ENCODE measurements at places on chromosomes 16 and 17. TPM values are rescaled to one million over a fixed set of nuclear protein-coding genes. Genes with fewer than 3 reads are reported as not detected.

KRT13 gene
- 3.7 TPM for total RNA-seq

SNX20 gene
- total RNA-seq, result 3.5 TPM

CEP112 gene
- total RNA-seq, result 4.9 TPM

NPIPA2 gene
- total RNA-seq, result 0.75 TPM

KCNG4 gene
- total RNA-seq, result not detected

- H3K4me1 ChIP-seq, result peaks cover 3% of the 10 kb centered on the region
- H3K27ac ChIP-seq, result no peak overlapping the region
- no peaks in the 10 kb centered on the region for H3K36me3 ChIP-seq
Measured at GRCh38 chr17:19464031-19465026, 53.3 kb downstream of the RNF112 start.

DNA sequence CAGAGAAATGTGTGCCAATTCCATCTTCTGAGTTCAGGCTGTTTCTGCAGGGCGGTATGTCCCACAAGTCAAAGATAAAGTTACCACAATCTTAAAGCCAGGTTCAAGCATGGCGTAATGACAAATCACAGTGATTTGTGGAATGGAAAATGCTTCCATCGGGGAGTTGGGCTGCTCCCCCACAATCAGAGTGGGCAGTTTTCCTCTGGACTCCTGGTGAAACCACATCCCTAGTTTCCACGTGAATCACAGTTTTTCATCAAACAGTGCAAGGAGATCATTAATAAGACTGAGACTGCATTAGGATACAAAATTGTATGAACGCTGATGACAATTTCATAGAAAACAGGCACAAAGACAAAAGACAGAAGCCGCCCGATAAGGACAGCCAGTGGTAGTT, 3.6 kb downstream of the LITAF start:
- peak overlapping the region; percentile 13 for H3K27ac ChIP-seq
- H3K27me3 ChIP-seq, result no peaks in the 10 kb centered on the region
- DNase-seq, result no peak
- H3K36me3 ChIP-seq, result no peaks in the 10 kb centered on the region

DNA sequence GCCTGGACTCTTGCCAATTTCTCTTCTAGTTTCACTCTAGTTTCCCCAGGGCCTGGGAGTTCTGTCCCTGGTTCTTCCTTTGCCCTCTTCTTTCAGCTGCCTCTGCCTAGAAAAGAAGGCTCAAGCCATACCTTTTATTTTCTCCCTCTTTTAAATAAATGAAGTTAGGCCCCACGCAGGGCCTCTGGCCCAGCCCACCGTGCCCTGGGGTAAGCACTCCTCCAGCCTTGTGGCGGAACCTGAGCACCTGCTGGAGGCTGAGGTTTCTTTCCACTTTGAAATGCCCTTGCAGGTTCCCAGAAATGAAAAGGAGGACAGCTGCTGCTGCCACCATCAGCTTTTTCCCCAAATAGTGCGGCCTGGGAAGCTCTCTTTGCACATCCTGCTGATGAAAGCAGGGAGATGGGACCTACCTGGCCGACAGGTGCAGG, 139.4 kb downstream of the CCDC182 start:
- H3K4me1 ChIP-seq, result no peaks in the 10 kb centered on the region
- H3K27me3 ChIP-seq, result no peaks in the 10 kb centered on the region

- no peak overlapping the region for H3K4me3 ChIP-seq
- no peaks in the 10 kb centered on the region for H3K27me3 ChIP-seq
- no peak for DNase-seq
Measured at GRCh38 chr17:14792746-14793145, 472.4 kb downstream of the PMP22 start.

DNA sequence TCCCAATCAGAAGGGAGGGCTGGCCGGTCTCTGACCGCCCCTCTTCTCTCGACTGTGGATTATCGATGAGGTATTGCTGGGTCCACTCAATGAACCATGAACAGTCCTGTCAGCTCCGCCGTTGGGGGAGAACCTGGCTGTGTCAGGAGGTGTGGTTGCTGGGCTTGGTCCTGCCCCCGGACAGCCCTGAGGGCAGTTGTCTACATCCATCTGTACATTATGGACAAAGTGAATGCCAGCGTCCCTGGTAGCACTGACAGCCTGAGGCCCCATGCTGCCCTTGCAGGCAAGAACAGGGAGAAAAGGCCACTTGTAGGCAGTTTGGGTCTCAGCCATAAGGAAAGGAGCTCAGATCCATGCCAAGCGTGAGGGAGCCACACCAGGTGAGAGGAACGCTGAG, 38.9 kb downstream of the ST3GAL2 start:
- no peak for DNase-seq
- H3K27ac ChIP-seq, result no peak overlapping the region
- no peaks in the 10 kb centered on the region for H3K4me1 ChIP-seq

DNA sequence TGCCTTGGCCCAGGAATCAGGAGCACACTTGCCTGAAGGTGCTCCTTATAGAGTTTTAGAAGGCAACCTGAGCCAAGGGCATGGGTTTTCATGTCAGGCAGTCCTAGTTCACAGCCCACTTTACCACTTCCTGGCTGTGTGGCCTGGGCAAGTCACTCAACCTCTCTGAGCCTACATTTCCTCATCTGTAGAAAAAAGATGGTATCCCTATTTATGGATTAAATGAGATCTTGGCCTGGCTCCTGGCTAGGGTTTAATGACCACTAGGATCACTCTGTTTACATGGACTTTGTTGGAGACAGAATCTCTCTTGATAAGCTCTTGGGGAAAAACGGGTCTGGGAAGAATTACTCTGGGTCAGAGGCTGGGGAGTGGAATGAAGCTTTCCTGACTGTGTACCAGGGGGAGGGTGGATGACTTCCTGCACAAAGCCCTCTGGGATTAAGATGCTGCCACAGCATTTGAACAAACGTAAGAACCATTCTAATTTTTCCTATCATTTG, 2.3 kb downstream of the MT2A start:
- no peak for DNase-seq
- H3K27ac ChIP-seq, result peak overlapping the region; percentile 98
- no peaks in the 10 kb centered on the region for H3K27me3 ChIP-seq
- H3K4me1 ChIP-seq, result peaks cover 5% of the 10 kb centered on the region

DNA sequence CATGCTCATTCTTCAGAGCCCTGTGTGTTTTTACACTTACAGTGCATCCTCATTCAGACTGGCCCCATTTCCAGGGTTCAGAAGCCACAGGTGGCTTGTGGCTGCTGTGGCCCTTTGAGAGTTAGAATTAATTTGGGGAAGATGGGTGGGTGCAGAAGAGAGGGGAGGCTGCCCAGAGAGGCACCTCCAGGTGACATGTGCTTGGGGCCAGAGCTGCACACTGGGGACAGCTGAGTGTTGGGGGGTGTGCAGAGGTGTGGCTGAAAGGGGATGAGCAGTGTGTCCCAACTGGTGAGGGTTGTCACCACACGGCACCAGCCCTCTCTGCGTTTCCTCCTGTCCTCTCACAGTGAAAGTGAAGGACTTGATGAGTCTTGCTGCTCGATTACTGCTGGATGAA, 6.9 kb upstream of the EIF1 start:
- no peaks in the 10 kb centered on the region for H3K27me3 ChIP-seq
- H3K4me1 ChIP-seq, result no peaks in the 10 kb centered on the region
- no peak overlapping the region for H3K4me3 ChIP-seq
- no peak overlapping the region for H3K27ac ChIP-seq
- DNase-seq, result no peak

DNA sequence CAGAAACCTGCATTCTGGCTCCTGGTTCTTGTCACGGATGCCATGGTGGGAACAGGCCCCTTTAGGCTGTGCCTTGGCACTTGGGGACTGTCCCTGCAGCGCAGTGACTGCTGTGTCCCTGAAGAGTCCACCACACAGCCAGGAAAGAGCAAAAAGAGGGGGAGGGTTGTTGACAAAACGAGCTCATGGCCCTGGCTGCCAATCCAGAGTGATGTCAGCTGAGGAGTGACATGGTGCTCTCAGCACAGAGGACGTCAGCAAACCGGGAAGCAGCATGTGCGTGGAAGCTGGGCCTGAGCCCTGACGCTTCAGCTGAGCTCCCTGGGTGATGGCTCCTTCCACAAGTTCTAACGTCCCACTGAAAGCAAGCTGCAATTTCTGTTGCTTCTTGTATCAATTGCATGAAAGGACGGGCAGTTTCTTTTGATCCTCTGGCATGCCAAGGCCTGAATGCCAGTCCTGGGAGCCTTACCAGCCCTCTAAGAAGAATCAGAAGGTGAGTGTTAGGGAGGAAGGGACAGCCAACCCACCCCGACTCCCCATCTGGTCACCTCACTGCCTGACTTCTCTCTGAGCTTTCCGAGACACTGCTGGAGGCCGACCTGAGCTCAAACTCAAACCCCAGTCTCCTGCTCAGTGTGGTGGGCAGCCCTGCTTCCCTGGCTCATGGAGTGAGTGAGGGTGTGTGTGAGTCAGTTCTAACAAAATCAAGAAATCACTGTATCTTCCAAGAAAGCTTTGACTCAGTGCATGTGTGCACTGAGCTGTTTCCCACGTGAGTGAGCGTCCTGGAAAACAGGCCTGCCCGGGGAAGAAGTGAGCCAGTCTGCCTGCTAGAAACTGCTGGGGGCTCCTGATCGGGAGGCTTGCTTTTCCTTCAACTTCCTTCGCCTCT, 14.7 kb upstream of the WNT3 start:
- H3K36me3 ChIP-seq, result no peaks in the 10 kb centered on the region
- DNase-seq, result no peak
- no peak overlapping the region for H3K27ac ChIP-seq
- no peaks in the 10 kb centered on the region for H3K4me1 ChIP-seq
- no peaks in the 10 kb centered on the region for H3K27me3 ChIP-seq
- no peak overlapping the region for H3K4me3 ChIP-seq

DNA sequence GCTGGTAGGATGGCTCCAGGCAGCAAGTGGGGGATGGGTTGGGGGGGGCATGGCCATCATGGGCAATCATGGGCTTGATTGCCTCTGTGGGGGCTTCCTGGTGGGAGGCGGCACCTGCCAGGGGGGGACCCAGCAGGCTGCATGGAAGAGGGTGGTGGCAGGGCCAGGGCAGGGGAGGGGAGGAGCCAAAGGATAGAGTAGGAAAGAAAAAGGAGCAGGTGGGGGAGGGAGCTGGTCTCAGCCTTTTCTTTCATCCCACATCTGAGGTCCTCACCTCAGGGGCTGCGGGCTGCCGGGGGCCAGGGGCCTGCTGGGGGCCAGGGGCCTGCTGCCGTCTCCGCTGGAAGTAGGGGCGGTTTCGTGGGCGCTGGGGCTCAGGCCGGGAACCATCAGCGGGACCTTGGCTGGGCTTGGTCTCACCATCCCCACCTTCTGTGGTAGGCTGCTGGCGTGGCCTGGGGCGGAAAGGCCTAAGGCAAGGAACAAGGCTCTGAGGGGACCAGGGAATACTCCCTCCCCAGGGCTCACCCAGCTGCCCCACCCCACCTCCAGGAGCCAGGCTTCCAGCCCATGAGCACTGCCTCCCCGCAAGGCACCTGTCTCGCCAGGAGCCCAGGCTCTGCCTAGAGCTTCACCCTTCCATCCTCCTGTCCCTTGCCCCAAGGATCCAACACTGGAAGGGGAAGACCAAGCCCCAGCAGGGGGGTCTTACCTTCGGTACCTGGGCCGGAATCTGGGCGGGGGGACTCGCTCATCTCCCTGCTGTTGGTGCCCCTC, 5.0 kb downstream of the YBX2 start:
- H3K27ac ChIP-seq, result no peak overlapping the region
- no peaks in the 10 kb centered on the region for H3K27me3 ChIP-seq
- H3K36me3 ChIP-seq, result no peaks in the 10 kb centered on the region
- peaks cover 8% of the 10 kb centered on the region for H3K4me1 ChIP-seq
- H3K4me3 ChIP-seq, result no peak overlapping the region

DNA sequence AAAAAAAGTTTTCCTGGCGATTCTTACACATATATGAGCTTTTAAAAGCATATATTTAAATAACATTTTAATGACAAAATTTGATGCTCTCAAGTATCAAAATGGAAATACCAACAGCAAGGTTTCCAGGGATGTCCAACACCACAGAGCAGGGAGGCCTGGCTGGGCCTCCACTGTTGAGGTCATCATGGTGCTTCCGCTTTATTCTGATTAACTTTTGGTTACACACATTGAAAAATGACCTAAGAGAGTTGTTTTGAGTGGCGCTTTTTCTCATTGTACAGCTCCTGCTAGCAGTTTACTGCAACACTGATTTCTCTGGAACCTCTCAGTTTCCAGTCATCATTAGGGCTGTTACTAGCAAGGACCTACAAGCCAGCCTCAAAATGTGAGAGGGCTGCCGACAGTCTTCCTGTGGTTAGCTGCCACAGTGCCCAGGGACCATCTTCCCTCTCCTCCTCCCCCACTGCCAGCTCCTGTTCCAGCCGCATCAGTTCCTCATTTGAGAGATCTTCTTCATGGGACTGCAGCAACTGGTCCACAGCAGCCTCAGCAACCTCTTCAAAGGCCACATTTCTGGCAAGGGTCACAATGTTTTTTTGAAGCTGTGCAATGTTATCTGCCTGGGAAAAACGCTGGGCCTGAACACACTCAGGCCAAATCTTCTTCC, 21.3 kb downstream of the DEF8 start:
- no peak overlapping the region for H3K4me3 ChIP-seq
- H3K27me3 ChIP-seq, result no peaks in the 10 kb centered on the region
- H3K36me3 ChIP-seq, result peaks cover 10% of the 10 kb centered on the region
- no peak for DNase-seq

DNA sequence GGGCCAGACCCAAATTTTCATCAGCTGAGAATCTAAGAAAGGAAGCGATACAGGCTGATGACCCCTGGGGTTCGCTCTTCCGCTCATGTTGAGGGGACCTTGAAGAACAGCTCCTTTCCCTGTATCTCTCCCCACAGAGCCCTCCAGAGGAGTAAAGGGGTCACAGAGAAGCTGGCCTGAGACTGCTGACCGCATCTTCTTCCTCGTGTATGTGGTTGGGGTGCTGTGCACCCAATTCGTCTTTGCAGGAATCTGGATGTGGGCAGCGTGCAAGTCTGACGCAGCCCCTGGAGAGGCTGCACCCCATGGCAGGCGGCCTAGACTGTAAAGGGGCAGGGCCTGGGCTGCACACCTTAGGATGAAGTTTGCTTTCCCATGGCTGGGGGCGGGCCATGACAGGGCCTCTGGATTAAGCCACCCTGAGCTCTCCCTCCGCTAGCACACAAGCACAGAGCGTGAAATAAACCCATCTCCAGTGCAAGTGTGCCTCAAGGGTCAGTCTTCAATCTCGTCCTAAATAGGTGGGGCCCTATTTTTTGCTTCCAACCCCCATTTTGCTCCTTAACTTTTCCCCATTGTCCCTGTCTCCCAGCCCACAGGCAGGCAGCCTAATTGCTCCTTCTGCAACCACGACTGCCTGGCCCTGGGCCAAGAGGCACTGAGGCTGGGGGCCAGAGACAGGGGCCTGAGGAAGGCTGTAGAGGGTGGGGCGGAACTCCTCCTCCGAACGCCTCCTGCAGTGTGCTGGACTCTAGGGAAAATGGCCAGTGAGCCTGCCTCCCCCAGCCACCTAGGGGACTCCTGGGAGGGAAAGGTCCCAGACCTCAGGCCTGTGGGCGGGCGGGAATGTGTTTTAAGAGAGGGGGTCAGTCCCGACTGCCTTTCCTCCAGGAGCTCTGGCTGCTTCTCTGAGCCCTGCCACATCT, 3.6 kb downstream of the ZACN start:
- H3K27me3 ChIP-seq, result no peaks in the 10 kb centered on the region
- no peaks in the 10 kb centered on the region for H3K4me1 ChIP-seq
- H3K36me3 ChIP-seq, result peaks cover 10% of the 10 kb centered on the region
- H3K4me3 ChIP-seq, result no peak overlapping the region
- no peak overlapping the region for H3K27ac ChIP-seq
- DNase-seq, result no peak
